Activated CD4-positive, CD25-positive, alpha-beta regulatory T cell treated with anti-CD3 and anti-CD28 coated beads, Interleukin-2, amount 50 U/mL, for 72 hours (primary cell): ENCODE measurements at places on chromosomes 12 and 14.
A peak's percentile ranks its signal among the peaks of the same experiment; 100 is the strongest.

DNA sequence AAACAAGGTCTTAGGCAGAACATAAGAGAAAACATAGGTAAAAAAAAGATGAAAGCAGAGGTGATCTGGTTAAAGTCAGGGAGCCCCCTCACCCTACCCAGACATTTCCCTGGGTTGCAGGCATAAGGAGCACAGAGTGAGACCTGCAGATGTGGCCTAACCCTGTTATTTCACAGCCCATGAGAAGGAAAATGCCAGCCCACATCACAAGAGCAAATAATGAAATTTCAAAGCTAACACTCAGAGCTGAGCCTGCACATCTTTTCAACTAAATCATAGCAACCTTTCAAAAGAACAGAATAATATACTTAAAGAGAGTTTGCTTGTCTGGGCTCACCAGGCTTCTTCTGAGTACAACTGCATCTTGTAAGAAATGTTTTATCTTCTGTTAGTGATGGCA lies 295.4 kb downstream of the RPAP3 start:
- DNase-seq, result no peak

DNA sequence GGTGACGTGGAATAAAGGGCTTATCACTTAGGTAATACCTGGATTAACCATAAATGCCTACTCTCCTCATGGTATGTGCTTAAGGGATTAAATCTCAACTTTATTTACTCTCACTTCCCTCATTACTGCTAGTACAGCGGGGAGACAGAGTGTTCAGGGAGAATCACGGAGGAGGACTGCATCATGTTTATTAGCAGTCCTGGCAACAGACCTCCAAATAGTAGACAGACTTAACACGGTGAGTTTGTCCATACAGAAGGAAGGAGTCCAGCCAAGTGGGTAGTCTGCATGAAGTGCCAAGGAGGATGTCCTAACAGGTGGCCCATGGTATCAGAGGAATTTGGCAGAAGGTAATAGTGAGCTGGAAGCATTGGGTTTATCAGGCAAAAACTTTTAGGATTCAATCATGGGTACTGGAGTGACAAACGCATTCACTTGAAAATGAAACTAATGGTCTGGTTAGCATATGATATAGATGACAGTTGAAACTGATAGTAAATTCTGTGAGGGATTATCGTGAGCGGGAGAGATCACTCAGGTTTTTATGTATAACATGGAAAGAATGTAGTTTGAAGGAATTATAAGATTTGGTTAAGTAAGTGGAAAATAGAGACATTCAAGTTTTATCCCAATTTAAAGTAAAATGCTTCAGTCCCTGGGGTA lies 471.8 kb downstream of the TMEM117 start:
- no peak for DNase-seq

DNA sequence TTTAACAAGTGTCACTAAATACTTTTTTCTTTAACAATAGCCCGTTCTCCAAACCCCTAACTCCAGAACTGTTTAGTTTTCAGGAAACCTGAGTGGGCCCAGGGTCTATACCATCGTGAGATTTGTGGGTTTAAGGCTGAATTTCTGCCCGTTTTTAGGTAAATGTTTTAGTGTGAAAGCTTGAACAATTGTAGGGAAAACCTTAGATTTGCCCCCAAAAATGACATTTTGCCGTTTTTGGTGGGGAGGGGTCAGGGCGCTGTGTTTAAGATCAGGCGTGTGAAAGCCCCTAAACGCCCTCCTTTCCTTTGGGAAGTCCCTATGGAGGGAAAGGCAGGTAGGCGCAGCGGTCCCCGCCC lies 320 bp upstream of the PRPF39 start:
- no peak for DNase-seq

DNA sequence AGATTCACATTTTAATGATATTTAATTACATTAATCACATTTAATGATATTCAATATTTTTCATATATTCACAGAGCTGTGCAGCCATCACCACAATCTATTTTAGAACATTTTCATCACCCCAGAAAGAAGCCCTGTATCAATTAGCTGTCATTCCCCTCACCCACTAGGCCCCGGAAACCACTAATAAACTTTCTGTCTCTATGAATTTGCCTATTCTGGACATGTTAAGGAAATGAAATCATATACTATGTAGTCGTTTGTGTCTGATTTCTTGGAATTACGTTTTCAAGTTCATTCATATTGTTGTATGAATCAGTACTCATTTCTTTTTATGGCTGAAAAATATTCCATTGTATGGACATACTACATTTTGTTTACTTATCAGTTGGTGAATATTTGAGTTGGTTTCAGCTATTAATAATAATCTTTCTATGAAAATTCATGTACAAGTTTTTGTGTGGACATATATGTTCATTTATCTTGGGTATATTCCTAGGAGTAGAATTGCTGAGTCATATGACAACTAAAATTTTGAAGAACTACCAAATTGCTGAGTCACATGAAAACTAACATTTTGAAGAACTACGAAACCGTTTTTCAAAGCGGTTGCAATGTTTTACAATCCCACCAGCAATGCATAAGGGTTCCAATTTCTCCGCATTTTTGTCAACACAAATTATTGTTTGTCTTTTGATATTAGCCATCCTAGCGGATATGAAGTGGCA lies 11.7 kb upstream of the OTOGL start:
- DNase-seq, result no peak

DNA sequence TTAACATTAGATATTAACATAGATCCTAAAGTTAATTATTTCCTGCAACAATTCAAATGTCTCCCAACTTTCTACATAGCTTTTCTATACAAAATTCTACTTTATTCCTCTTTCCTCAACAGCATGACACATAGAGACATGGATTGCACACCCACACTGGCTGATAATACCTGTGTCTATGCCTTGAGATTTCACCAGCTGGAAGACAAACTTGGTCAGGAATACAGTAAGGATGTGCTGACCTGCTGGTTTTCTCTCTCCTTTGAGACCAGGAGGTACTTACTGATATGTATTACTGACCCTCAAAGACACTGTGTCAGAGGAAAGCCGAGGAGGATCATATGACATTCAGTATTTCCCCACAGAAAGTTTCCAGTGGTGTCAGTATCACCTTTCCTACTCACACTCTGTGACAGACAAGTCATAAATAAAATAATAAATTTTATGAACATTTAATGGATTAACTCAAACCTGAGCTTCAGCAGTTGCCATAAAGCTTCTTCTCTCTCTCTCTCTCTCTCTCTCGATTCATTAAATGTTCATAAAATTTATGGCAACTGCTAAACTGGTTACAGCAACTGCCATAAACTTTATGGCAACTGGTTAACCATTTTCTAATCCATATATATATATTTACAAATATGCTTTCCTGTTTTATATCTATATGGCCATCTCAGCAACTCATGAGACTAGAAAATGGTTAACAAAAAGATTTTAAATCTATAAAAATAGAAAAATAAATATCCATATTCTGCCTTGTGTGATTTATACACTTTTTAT lies 22.7 kb downstream of the EIF2S3B start:
- no peak for DNase-seq

- no peak for DNase-seq
These were observed 49.2 kb downstream of the EIF2S3B start for GRCh38 chr12:10554756-10555481.

- DNase-seq, result no peak
These were observed 24.0 kb downstream of the KLRK1 start for GRCh38 chr12:10365696-10366405.

GRCh38 chr12:64091186-64091585 lies 130.9 kb downstream of the KICS2 start:
- DNase-seq, result no peak

GRCh38 chr12:3275171-3276041 lies 198.2 kb downstream of the TSPAN9 start:
- peak; percentile 80 for DNase-seq

DNA sequence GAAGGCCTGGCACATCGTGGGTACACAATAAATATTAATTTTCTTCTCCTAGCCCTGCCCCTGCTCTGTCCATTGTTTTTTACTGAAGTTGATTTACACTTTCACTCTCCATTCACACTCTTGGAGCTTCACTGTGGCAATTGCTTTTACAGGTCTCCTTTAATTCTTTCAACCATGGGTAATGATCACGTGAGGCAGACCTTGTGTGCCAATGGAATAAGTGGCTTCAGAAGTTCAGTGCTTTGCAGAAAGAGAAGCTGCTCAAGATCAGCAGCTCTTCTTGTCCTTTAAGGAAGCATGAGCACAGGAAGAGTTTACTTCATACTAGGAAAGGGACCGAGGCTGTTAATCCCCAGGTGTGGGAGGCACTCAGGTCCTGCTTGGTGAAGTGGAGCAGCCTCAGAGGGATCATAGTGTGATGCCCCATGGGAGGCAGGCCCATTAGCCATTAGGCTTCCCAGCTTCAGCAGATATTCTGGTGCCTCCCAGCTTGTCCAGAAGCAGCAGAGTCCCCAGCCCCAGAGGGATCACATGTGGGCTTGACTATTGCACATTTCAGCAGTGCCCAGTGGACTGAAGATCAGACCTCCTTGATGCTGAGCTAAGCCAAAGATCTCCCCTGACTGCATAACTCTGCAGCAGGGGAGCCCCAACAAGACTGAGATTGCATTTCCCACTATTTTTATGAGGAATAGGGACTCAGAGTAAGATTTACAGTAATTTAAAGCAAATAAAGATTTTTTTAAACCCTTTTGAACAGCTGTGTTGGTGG lies 5.0 kb upstream of the SLC35F4 start:
- DNase-seq, result no peak

DNA sequence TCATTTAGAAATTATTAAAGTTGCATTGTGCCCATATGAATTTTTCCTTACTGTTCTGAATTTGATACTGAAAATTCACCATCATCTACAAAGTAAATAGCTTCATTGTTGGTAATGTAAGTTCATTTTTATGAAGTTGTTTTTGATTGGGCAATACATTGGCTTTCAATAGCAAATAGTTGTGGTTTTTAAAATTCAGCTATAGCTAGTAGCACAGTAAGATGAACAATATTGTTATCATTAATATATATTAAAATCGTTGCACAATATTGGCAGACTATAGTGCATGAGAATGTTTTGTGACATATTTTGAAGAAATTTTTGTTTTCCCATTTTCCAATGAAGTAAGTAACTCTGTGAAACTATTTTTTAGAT lies 575.0 kb downstream of the PRKD1 start:
- no peak for DNase-seq

DNA sequence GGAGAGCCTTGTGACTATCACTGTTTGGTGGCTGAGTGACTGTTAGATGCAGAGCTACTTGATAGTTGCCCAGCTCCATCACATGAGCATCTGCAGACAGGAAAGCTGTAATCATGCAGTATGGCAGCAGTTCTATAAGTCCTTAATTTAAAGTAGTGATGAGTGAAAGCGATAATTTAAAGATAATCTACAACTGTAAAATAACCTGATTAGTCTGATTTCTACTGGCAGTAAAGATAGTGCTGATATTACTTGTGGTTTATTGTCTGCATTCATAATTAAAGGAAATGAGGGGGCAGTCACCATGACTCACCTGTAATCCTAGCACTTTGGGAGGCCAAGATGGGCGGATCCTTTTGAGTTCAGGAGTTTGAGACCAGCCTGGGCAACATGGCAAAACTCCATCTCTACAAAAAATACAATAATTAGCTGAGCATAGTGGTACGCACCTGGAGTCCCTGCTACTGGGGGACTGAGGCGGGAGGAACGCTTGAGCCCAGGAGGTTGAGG lies 41.2 kb upstream of the PLEKHD1 start:
- no peak for DNase-seq

DNA sequence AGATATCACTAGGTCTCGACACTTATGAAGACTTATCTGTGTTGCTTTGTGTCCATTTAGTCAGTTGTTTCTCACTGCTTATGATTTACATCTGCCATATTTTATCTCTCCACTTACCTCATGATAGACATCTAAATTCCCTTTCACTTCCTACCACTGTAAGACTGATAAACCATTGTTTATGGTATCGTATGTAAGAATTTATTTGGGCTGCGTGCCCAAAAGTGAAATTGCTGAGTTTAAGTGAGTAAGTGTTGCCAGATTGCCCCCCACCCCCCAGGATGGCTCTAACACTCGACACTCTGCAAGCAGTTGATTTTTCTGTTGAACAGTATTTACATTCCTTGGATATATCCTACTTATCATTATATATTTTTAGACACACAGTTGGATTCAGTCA lies 69.9 kb upstream of the MON2 start:
- no peak for DNase-seq
